NCI-H1092 (cell line): ENCODE measurements at places on chromosomes 11 and 22.

GRCh38 chr11:8812438-8812837, 98.6 kb upstream of the AKIP1 start:
- DNase-seq = no peak

DNA sequence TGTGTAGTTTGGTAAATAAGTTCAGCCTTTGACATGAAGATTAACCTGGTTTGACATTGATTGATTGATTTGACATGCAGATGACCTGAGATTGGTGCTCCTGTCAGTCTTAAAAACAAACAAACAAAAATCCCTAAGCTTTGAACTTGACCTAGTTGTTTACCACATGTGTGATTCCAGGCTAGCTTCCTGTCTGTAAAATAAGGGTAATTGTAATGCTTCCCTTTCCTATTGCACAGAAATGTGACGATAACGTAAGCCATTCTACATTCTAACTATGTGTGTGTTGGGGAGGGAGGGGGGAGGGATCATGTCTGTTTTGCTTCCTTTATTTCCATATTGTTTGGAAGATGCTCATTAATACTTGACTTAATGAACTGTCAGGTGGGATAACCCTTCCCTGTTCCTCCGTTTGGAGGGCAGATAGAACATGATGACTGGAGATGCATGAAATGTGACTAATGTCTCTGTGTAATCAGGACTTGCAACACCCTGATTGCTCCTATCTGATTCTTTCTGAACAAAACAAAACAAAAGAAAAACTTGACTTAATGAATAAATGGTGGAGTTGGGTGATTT, 106.1 kb upstream of the CLMP start:
- no peak for DNase-seq

DNA sequence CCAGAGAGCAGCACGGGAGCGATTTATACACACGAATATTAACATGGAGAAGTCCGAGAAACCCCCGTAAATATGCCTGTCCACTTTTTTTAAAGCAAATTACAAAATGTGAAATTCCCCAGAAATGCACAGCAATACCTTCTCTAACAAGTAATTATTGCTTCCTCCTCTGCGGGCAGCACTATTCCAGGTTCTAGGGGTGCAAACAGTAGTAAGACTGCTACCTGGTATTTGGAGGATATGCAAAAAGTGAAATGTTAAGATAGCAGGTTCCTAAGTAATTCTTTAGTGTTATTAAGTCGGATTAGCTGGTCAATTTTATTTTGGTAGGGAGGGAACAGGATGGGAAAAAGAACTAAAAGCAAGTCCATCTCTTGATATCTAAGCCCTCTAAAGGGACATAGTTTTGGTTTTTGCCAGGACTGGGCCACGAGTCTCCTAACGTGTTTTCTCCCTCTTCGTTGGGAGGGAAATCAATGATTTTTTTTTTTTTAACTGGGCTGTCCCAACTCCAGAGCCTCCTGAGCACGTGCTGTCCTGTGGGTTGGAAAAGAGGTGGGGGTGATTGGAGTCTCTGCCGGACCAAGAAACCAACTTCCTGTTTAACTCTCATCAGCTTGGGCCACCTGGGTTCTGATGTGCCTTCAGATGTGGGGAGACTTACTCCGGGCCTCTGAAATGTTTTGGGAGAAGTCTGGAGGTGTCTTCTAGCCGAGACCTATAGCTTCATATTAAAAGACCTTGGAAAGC, 1.7 kb upstream of the XBP1 start:
- no peak for DNase-seq

GRCh38 chr11:42770444-42771065, 541.2 kb upstream of the API5 start:
- DNase-seq = peak; percentile 11

GRCh38 chr22:24134090-24134846, 47.0 kb upstream of the SUSD2 start:
- DNase-seq = no peak

GRCh38 chr11:131744847-131745246, 374.4 kb downstream of the NTM start:
- no peak for DNase-seq

DNA sequence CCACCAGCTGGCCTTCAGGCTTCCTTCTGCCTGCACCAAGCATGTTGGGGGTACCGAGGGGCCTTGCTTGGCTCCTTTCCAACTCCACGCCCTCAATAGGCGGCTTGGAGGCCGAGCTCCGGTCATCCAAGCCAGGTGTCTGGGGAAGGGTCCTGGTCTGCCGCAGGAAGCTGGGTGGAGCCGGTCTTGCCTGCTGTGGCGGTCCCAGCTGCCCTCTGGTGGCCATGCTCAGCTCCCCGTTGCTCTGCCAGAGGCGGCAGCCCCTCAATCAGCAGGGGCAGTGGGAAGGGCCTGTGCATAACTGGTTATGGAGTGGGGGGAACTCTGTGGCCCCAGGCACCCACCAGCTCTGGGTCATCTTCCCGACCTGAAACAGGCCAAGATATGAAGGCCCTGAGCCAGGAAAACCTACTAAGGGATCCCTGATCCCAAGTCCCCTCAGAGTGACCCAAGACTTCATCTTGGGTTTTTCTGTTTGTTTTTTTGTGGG, 3.2 kb downstream of the ARVCF start:
- DNase-seq = peak; percentile 54

DNA sequence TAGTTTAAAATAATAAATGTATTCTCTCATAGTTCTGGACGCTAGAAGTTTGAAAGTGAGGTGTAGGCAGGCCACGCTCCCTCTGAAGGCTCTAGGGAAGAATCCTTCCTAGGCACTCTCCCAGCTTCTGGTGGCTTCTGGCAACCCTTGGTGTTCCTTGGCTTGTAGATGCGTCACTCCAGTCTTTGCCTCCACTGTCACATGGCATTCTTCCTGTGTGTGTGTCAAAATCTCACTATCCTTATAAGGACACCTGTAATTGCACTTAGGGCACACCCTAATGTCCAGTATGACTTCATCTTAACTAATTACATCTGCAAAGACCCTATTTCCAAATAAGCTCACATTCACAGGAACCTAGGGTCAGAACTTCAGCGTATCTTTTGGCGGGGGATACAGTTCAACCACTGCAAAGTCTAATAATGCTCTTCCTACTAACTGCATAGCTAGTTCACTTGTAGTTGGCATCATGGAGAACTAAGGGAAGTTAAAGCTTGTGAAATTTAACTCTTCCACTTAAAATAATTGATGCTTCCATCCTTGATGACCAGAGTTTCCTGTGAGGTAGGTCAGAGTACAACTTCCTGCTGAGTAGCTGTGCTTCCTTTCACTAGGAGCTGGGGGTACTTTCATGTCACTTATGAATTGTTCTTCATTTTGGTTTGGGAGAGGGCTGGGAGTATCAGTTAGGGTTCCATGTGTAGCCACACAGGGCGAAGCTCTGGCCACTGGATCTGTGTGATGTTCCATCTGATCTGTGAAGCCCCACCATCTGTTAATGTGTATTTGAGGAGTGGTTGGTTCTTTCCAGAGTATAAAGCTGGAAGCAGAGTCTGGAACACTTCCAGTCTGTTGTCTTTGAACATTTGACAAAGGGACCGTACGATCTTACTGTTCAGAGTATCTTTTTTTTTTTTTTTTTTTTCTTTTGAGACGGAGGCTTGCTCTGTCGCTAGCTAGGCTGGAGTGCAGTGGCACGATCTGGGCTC, 10.5 kb downstream of the YWHAH start:
- DNase-seq = no peak

DNA sequence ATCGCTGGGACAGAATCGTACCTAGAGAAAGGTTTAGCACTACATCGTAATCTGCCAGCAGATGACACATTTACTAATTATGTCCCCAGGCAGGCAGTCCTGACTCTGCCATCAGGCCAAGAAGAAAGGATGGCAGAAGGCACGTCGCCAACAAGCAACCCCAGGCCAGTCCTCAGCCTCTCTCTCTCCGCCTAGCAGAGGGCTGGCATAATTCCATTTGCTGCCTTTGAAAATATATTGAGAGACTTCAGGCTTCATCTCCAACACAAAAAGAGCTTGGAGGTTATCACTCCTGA, 1517.0 kb downstream of the TBC1D22A start:
- no peak for DNase-seq

DNA sequence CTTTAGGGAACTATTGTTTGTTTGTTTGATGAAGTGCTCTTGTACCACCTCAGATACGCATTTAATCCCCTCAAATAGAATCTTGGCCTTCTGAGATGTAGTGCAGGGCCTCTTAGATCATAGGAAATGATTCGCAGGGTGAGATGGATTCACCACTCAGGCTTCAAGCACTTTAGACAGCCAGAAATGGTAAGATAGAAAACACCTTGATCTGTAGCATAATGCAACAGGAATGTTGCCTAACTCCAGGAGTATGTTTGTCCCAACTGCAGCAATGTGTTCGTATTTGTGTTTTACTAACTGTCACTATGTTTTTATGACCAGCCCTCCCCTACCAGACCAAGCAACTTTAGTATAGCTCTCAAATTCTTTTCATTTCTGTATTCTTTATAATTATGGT, 761.2 kb downstream of the NELL1 start:
- no peak for DNase-seq

DNA sequence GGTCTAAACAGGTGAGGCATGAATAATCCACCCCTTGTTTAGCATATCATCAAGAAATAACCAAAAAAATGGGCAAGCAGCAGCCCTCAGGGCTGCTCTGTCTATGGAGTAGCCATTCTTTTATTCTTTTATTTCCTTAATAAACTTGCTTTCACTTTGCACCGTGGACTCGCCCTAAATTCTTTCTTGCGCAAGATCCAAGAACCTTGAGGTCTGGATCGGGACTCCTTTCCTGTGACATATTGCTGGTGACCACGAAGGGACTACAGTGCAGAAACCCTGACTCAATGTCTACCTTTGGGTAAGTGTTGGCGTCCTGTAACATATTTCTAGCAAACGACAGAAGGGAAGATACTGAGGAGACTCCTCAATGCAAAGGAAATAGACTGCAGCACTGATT, 1099.2 kb downstream of the FAM181B start:
- no peak for DNase-seq

GRCh38 chr11:10293423-10294289, at the start of gene SBF2:
Gene SBF2 (minus strand): TSS chr11:10294219. CDS start chr11:10294069, 150 bp downstream.
- DNase-seq = peak; percentile 76

GRCh38 chr11:132466983-132467382, 1065.3 kb downstream of the OPCML start:
- no peak for DNase-seq

GRCh38 chr22:43931771-43932170, 8.2 kb downstream of the PNPLA3 start:
- no peak for DNase-seq

DNA sequence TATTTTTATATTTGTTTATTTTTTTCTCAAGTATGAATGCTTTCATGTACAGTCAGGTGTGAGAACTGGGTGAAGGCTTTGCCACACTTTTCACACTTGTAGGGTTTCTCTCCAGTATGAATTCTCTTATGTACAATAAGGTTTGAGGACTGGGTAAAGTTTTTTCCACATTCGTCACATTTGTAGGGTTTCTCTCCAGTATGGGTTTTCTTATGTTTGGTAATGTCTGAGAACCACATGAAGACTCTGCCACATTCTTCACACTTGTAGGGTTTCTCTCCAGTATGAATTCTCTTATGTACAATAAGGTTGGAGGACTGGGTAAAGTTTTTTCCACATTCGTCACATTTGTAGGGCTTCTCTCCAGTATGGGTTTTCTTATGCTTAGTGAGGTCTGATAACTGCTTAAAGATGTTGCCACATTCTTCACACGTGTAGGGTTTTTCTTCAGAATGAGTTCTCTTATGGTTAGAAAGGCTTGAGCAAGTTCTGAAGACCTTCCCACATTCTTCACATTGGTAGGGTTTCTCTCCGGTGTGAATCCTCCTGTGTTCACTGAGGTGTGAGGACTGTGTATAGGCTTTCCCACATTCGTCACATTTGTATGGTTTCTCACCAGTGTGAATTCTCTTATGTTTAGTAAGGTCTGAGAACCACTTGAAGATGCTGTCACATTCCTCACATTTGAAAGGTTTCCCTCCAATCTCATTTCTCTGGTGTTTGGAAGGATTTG, 19.7 kb downstream of the ZNF195 start:
- DNase-seq = no peak

DNA sequence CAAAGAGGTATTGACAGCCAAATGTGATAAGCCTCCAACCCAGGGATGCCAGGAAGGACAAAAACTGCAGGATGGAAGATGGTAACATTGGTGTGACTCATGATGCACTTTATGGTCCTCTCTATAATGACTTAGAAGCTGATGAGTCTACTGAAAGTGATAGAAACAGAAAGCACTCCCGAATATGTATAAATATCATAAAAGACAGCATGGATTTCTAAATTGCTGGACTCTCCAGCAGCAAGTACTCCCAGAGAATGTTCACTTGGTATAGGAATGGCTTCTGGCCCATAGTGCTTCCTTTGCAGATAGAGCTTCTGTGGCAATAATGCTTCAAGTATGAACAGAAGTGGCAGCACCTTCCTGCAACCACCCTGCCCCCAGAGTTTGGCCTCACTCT, at the start of gene OR52B2:
OR52B2 (minus strand) TSS at position 101 of the 400 bp plus-strand sequence; CDS start at position 101, 0 bp downstream.
- DNase-seq = no peak

GRCh38 chr22:20002128-20002527, 14.5 kb downstream of the ARVCF start:
- no peak for DNase-seq
